ENCODE measurements at places on chromosomes 1 and 21. TPM values are rescaled to one million over a fixed set of nuclear protein-coding genes. Genes with fewer than 3 reads are reported as not detected.

Gene KRTAP19-1
- total RNA-seq, result not detected

Gene FAM177B
- not detected for total RNA-seq

Gene GJA5
- total RNA-seq, result 25.7 TPM

Gene TRNP1
- total RNA-seq, result 1.7 TPM

Gene CD101
- 1.5 TPM for total RNA-seq
